ENCODE measurements at places on chromosomes 13 and 19. TPM values are rescaled to one million over a fixed set of nuclear protein-coding genes. Genes with fewer than 3 reads are reported as not detected.

DNA sequence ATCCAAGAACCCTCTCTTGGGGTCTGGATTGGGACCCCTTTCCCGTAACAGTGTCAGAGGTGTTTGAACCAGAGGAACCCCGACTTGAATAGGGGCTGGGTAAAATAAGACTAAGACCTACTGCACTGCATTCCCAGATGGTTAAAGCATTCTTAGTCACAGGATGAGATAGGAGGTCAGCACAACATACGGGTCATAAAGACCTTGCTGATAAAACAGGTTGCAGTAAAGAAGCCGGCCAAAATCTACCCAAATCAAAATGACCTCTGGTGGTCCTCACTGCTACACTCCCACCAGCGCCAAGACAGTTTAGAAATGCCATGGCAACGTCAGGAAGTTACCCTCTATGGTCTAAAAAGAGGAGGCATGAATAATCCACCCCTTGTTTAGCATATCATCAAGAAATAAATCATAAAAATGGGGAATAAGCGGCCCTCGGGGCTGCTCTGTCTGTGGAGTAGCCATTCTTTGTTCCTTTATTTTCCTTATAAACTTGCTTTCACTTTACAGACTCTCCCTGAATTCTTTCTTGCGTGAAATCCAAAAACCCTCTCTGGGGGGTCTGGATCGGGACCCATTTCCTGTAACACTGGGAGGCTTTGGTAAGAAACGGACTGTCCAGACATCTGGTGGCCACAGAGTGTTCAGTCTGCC is 4.4 kb upstream of the SIN3B start:
- peak; percentile 68 for DNase-seq

DNA sequence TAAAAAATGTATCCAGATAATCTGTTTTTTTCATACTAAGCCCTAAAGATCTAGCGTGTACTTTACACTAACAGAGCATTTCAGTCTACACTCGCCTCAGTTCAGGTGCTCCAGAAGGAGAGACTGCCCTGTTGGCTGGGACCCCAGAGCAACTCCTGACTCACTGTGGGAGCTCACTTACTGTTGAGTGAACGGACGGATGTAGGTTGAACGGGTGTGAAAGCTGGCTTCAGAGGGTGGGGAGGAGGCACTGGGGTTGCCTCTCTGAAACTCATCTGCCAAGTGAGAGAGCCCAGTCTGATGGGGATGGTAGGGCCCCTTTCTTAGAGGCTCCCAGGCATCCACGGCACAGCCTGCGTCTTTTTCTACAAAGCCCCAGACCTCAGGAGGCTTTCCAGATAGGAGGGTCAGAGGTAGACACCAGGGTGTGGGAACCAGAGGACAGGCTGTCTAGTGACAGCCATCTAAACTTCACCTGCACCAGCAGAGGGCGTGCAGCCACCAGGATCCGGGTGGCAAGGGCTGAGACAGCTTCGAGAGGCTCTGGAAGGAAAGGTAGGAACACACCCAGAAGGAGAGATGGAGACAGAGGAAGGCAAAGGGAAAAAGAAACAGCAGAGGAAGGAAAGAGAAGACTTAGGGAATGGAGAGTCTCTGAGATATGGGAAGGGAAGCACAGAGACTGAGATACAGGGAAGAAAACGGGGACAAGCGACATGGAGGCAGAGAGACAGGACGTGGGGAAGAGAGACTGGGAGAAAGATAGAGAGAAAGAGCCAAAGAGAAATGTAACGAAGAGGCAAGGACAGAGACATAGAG is 3.7 kb downstream of the KASH5 start:
- peak; percentile 49 for DNase-seq

GRCh38 chr13:36831291-36831690 is 12.3 kb downstream of the RFXAP start:
- DNase-seq = no peak

DNA sequence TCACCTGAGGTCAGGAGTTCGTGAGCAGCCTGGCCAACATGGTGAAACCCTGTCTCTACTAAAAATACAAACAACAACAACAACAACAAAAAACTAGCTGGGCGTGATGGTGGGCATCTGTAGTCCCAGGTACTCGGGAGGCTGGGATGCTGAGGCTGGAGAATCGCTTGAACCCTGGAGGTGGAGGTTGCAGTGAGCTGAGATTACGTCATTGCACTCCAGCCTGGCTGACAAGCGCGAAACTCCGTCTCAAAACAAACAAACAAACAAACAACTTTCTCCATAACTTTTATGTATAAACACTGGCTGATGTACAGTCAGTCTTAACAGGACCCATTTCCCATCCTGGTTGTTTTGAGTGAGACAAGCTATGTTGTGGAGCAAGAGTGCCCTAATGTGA is 5.8 kb upstream of the CYP4F8 start:
- DNase-seq = no peak

DNA sequence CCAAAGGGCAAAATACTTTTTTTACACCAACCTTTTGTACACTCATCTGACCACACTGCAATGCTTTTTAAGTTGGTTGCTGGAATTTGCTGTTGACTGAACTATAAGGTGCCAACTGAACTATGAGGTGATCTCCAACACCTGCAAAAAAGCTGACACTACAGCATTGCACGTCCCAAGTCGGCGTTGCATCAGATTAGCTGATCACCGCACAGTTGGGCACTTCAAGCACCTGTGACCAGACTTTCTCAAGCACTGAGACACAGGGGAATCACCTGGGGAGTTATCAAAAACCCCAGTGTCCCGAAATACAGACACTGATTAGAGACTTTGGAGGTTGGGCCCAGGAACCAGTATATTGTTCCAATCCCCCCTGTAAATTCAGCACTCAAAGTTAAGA is 1.1 kb downstream of the NLRP11 start:
- no peak for DNase-seq

LRRC4B gene
- total RNA-seq = not detected

SLC17A7 gene
- total RNA-seq = not detected

ZNF284 gene
- 2.8 TPM for total RNA-seq

KIR3DL1 gene
- total RNA-seq = not detected

KLK15 gene
- not detected for total RNA-seq

PRR20B gene
- not detected for total RNA-seq

Data from foreskin keratinocyte (primary cell).